AG10803 (cell line): ENCODE measurements at places on chromosomes 4 and X.

- DNase-seq: no peak
Observed at GRCh38 chr4:78213218-78213617, 156.1 kb downstream of the FRAS1 start.

DNA sequence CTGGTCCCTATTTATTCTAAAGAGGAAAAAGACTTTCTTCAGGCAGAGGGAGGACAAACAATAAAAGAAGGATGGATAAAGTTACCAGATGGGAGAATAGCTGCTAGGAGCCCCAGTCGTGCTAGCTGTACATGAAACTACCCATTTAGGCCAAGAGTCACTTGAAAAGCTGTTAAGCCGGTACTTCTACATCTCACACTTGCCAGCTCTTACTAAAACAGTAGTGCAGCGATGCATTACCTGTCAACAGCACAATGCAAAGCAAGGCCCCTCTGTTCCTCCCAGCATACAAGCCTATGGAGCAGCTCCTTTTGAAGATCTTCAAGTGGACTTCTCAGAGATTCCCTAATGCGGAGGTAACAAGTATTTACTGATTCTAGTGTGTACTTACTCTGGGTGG is 1138.8 kb downstream of the ARAP2 start:
- DNase-seq: no peak

DNA sequence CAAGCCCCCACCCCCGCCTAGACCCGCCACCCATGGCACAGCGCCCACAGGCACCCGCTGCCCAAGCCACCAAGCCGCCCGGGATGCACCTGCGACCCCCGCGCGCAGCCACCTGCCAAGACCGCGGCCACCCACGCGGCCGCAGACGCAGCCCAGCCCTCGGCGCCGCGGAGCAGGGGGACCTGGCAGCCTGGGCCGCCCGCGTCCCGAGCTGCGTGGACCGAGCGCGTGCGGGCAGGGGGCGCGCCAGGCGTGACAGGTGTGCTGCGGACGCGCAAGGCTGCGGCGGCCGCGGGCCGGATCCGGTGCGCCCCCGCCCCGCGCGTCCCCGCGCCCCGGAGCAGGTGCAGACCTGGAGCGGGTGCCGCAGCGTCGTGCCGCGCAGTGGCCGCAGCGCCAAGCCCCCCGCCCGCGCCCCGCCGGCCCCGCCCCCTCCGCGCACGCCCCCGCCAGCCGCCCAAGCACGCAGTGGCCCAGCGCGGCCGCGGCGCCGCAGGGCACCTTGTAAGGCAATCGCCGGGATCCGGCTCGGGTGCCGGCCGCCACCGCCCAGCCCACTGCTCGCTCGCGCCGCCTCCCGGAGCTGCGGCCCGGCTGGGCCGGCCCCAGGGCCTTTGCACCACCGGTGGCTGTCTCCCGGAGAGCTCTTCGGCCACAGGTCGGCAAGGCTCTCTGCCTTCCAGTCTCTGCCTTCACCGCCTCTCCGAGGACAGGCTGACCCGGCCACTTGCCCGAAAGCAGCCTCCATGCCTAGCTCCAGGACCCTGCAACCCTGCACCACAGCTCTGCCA is at the start of gene PNCK:
Gene PNCK, minus strand, starts transcription at position 386 of the 791 bp plus-strand sequence. CDS start 737 bp downstream, outside the sequence.
- no peak for DNase-seq

GRCh38 chr4:129264008-129264657 is 168.2 kb downstream of the C4orf33 start:
- DNase-seq: no peak

DNA sequence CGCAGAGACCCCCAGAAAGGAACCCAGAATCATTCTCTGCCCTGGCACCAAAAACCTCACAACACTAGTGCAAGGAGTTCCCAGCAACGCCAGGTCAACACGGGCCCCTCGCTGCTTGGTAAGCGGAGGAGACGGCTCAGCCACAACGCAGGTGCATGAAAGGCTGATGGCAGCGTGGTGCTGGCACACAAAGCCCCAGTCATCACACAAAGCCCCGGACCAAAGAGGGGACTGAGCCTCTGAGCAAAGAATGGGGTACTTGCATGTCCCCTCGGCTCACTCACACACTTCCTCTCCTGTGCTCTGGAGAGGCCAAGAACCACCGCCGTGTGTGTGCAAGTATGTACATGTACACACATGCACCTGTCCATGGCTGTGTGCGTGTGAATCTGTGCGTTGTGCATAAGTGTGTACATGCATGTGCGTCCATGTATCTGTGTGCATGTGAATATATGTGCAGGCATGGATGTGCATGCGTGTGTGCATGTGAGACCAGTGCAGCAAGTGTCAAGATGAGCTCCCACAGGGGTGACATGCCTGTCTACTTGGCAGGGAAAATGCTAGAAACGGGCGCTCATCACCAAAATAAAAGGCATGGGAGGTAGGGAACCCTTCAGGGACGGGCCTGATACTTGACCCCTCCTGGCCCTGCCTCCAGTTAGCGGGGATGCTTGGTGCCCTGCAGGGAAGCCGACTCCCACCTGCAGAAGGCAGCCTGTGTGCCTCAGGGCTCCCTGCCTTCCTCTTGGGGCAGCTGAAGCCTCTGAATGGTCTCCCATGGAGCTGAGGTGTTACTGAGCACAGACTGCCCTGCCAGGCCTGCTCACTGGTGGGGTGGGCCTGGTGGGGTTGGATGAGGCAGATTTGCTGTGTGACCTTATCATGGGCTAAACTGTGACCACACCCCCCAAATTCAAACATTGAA is 60.4 kb downstream of the ZFYVE28 start:
- no peak for DNase-seq

- peak; percentile 98 for DNase-seq
Observed at GRCh38 chr4:145735347-145735675, 55.4 kb downstream of the C4orf51 start.

- no peak for DNase-seq
Observed at GRCh38 chrX:40100141-40100536, 2.4 kb upstream of the BCOR start.

DNA sequence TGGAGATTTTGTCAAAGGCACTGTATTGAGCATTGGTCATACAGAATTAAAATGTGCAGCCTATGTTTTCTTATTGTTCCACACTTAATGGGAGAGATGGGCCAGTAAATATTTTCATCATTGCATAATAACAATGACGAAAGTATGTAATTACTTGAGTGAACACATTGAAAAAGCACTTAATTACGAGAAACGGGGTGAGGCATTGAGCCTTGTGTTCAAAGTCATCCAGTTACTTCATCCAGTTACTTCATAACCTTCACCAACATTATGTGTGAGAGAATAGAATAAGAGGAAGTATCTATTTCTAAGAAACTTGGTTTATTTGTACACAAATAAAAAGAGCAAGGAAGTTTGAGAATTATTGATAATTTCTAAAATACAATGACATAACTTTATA is 1427.0 kb downstream of the ADGRL3 start:
- no peak for DNase-seq

GRCh38 chrX:30751497-30751896 is 98.3 kb downstream of the GK start:
- no peak for DNase-seq

DNA sequence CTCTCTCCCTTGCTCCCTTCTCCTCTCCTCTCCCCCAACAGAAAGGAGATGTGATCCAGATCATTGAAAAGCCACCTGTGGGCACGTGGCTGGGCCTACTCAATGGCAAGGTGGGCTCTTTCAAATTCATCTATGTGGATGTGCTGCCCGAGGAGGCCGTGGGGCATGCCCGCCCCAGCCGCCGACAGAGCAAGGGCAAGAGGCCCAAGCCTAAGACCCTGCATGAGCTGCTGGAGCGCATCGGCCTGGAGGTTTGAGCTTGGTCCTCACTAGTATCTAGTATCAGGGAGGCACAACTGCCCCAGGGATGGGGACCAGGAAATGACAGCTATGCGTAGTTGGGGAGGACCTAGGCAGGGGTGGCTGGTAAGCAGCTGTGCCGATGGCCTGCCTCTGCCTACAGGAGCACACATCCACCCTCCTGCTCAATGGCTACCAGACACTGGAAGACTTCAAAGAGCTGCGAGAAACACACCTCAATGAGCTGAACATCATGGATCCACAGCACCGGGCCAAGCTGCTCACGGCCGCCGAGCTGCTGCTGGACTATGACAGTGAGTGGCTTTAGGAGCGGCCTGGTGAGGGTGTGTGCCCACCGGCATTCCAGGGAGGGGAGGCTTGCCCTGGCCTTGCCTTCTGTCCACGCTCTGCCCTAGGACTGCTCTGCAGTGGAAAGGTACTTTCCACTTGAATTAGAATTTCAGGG is 13.0 kb downstream of the SASH3 start:
- DNase-seq: no peak

- no peak for DNase-seq
Observed at GRCh38 chr4:2798399-2799223, 5.7 kb downstream of the SH3BP2 start.

- peak; percentile 48 for DNase-seq
Observed at GRCh38 chr4:110049951-110050925, 137.6 kb downstream of the EGF start.

DNA sequence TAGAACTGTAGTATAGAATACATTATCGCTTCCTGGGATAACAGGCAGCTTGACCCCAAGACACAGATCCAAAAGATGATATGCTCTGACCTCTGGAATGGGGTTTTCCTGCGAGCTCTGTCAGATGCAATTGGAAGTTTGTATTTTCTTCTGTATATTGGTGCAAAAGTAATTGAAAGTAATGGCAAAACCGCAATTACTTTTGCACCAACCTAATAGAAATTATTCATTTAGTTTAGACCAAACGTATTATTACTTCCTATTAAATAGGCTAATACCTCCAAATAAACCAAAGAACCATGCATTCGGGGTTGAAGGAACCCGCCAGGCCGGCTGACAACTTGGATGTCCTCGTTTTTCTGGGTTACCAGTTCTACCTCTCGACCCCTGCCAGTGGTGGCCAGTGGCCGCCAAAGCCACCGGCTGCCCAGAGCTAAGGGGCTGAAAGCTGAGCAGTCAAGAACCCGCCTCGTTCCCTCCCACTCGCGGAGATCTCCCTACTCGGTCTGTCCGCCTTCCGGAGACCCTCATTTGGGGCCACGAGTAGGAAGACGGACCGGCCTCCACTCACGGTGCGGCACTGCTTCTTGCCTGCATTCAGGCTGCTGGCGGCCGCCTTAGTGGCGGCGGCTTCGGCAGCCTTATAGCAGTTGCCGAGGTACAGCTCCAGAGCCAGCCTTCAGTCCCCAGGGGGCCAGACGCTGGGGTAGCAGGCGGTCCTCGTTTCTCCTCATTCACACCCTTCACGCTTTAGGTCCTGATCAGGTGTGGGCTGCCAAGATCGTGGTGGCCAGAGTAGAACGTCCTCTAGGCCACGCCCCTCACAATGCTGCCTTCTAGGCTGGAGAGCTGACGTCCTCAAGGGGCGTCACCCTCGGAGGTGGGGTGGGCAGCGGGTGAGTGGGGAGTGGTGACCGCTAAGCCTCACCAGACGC is 121.9 kb downstream of the RBMX2 start:
- DNase-seq: no peak

DNA sequence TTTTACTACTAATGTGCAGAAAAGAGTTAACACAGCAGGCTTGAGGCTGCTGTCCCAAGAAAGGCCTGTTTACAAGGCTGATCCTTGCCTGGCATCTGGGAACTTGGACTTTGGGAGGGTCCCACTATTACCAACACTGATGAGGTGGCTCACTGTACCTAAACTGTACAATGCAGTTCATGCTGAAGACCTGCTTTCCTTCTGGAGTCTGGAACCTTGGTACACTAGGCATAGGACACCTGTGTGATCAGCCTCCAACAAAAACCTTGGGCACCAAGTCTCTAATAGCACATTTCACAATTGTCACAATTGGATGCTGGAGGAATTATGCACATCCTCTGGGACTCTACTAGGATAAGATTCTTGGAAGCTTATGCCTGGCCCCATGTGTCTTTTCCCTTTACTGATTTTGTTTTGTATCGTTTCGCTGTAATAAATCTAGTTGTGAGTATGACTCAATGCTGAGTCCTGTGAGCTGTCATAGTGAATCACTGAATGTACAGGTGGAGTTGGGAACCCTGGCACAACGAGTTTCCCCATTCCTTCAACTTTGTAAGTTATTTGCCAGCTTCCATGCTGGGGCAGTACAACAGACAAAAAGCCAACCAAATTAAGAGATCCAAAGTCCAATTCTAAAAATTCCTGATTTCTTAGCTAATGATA is 45.9 kb downstream of the TEC start:
- no peak for DNase-seq

DNA sequence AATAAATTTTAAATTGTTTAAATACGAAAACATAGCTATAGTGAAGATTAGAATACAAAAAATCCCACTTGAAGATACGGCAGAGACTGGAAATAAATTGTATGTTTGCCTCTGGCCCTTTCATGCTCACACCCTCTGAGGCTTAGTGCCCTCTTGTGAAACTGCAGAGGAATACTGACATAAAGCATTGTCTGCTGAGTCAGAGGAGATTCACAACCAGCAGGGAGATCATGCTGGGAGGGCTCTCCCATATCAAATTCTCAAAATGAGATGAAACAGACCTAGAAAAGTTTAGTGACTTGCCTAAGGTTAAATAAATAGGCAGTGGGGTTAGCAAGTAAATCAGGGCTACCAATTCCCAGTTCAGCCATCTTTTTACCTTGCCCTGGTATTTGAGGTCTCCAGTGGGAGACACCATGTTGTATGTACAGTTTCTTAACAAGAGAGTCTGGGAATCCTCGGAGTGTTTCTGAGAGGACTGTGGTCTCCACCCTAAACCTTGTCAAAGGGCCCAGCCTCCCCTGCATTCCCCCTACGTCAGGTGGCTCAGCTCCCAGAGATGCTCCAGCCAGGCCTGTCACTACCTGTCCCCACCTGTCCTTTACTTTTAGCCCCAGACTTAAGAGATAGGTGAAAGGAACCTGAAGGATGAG is 581.4 kb upstream of the DIPK2B start:
- DNase-seq: peak; percentile 69

GRCh38 chrX:2696698-2697215 is 5.7 kb downstream of the CD99 start:
- DNase-seq: peak; percentile 84

- no peak for DNase-seq
Observed at GRCh38 chr4:168150420-168151050, 58.2 kb downstream of the ANXA10 start.

DNA sequence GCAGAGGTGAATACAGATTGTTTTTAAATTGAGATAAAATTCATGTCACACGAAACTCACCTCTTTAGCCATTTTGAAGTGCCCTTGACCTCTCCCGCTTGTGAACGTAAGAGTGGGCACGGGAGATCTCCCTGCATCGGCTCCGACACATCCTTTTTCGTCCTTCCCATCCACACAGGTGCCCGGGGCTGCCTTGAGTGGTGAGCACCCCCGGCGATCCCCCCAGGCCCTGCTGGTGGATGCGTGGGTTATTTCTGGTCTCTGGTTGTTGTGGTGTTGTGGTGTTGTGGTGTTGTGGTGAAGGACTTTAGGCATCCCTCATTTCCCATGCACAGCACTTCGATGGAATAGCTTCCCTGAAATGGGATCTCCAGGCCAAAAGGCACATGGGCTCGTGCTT is 46.1 kb downstream of the PSAPL1 start:
- DNase-seq: no peak

GRCh38 chrX:149453030-149453429 is 52.1 kb downstream of the IDS start:
- DNase-seq: peak; percentile 60

- DNase-seq: no peak
Observed at GRCh38 chr4:129149906-129150305, 54.0 kb downstream of the C4orf33 start.

GRCh38 chr4:151659601-151660364 is 101.0 kb downstream of the GATB start:
- DNase-seq: peak; percentile 36

- peak; percentile 34 for DNase-seq
Observed at GRCh38 chr4:184265546-184266351, 48.1 kb upstream of the ENPP6 start.

- DNase-seq: peak; percentile 34
Observed at GRCh38 chr4:6264225-6264540, 5.5 kb upstream of the WFS1 start.
